ENCODE measurements at places on chromosomes 16 and 17.

DNA sequence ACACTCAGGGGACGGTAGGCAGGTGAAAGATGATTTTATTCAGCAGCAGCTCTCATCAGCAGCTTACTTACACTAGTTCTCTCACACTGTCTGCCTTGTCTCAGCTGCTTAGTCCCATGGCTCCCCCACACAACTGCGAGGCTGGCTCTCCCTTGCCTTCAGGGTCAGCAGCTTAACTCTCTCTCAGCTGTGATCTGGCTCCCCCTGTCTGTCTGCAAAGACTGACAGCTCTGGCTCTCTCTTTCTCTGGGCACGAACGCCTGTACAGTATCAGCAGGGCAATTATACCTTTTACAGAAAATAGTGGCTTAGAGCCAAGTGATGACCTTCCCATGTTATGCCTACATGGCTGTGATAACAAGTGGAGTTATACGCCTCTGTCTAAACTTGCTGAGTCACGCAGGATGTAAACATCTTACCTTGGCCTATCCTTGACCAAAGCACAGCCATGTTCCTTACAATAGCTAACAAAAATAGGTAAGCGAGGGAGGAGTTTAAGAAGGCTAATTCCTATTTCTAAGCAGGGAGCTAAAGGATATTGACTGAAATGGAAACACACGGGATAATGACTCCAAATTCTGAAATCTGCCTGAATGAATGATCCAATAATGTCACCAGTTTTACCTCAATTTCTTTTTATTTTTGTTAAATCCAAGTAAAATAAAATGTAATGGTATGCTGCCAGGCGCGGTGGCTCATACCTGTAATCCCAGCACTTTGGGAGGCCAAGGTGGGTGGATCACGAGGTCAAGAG is 1.1 kb upstream of the NDUFAB1 start:
- DNase-seq: no peak

DNA sequence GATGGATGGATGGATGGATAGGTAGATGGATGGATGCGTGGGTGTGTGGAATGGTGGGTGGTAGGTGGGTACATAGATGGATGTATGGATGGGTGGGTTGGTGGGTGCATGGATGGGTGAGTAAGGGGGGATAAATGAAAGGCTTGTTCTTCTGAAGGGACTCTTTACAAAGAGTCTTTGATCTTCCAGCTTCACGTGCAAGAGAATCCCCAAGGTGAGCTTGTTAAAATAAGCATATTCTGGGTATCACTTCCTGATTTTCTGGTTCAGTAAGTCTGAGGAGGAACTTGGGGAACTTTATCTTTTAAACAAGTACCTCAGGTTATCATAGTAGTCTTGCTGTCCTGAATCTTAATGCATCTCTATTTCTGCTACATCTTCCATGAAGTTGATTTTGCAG is 639.1 kb downstream of the MAF start:
- DNase-seq: no peak

GRCh38 chr16:6258056-6258455 is 1074.6 kb upstream of the RBFOX1 start:
- no peak for DNase-seq

GRCh38 chr17:20200016-20200795 is 191.0 kb downstream of the SPECC1 start:
- no peak for DNase-seq

DNA sequence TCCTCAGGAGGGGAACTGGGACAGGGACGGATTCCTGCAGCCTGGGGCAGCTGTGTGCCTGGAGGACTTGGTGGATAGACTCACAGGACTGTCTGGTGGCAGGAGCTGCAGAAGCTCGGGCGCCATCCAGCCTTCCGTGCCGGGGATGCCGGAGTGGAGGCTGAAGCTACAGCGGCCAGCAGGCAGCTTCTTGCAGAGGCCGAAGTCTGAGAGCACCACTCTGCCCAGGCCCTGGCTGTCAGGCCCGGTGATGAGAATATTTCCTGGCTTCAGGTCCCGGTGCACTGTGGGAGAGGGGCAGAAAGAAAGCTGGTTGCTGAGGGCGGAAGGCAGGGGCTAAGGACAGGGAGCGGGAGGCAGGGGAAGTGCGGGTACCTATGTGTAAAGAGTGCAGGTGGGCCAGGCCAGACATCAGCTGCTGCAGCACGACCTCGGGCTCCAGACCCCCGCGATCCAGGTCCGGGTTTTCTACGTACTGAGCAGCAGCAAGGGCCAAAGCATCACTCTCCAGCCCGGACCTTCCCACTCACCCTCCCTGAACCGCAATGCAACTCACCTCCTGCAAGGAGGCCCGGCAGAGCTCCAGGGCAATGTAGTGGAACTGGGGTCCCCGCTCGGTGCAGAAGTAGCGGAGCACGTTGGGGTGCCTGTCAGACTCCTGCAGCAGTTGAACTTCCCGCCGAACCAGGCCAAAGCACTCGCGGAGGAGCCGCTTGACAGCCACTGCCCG is 16.1 kb downstream of the PLK1 start:
- no peak for DNase-seq

GRCh38 chr16:2331199-2331930 is 9.2 kb downstream of the ABCA3 start:
- DNase-seq: no peak

DNA sequence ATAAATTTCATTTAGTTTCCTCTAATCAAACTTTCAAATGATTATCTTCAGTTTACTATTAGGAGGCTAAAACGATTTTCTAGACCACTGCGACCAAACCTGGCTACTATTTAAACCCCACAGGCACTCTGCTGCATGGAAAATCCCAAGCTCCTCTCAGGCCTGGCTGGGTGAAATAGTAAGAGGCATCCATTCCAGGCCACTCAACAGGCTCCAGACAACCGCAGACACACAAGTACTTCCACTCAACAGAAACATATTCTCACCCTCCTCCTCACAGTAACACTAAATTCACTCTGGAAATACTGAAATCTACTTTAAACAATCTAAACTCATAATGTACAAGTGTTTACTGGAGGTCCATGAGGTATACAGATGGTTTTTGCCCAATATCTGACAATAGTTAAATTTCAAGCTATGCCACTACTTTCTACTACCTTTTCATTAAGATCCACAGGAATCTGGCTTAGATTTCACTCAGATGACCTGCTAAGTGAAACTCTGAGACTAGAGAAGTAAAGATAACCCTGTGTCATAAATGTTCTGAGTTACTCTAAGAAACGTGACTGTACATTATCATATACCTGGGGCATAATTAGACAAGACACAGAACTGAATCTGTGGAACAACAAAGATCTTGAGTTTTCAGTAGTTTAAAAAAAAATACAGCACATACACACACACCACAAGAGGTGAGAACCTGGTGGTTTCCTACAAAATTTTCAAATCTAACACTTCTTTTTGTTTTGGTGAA is 10.4 kb downstream of the VPS53 start:
- no peak for DNase-seq

DNA sequence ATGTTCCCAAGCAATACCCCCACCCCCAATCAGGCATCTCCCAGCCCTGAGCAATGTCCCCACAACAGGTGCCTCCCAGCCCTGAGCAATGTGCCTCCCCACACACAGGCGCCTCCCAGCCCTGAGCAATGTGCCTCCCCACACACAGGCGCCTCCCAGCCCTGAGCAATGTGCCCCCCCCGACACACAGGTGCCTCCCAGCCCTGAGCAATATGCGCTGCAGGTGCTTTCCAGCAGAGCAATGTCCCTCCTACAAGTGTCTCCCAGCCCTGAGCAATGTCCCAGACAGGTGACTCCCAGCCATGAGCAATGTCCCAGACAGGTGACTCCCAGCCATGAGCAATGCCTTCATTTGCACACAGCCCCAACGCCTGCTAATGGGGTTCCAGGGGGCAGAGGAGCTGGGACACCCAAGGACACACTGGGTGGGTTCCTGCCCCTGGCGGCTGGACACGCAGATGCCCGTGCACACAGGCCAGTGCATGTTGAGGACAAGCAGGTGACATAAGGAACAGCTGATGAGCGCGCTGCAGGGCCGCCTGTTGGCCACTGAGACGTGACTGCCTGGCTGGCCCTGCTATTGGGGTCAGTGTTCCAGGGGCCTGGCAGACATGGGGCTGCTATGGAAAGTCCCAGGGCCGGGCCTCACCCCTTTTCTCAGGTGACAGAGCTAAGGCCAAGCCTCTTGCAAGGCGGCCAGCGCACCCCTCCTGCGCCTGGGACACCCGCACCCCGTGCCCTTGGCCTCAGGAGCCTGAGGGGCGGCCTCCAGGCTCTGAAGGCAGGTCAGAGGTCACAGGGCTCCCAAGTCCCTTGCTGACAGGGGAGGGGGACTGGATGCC is 26.9 kb upstream of the PABPN1L start:
- DNase-seq: no peak

GRCh38 chr16:29813644-29814562 is 1.9 kb downstream of the PRRT2 start:
- DNase-seq: no peak

GRCh38 chr17:9833922-9834321 is 8.2 kb downstream of the GLP2R start:
- no peak for DNase-seq

DNA sequence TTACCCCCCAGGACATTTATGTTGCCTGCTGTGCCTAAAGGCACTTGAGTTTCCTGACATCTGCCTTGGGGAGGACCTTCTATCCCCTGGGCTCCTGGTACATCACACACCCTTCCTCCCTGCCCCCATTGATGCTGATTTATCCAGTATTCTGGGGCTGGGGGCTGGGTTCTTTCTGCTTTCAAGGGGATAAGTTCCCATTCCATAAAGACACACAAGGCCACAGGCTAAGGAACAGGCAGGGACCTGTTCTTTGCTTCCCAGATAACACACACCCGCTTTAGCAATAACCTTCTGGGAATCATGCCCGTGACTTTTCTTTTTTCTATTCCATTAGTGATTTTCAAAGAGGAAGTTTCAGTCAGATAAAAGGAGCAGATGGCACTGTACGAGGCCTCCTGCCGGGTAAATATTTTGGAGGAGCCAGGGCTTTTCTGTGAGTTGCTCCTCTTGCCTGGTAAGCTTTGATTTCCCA is 30.6 kb downstream of the CHD9 start:
- DNase-seq: no peak

- DNase-seq: no peak
Measured at GRCh38 chr17:12859520-12859919, 70.2 kb downstream of the ARHGAP44 start.

GRCh38 chr17:77054936-77055335 is 85.8 kb upstream of the SEC14L1 start:
- DNase-seq: no peak

GRCh38 chr16:84585467-84585866 is 32.4 kb downstream of the COTL1 start:
- DNase-seq: no peak

DNA sequence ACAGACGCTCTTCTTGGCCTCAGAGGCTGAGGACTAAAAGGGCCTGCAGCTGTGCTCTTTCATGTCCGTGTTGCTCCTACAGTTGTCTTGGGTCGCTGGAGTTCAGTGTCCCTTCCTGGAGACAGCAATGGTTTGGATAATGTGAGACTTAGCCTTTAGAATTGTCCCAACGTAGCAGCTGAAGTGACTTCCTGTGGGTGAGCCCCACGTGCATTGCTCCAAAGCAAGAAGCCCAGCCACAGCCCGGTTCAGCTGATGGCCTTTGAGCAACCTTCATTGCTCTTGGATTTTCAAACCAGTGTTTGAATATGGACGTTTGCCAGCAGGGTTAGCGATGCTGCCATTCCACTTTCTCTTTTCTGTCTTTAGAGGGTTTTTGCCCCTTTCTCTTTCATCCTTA is 19.7 kb downstream of the TMEM11 start:
- DNase-seq: no peak

GRCh38 chr17:78409191-78409928 is 30.9 kb downstream of the PGS1 start:
- no peak for DNase-seq

GRCh38 chr17:75876938-75877751 is 1.2 kb downstream of the TRIM47 start:
- DNase-seq: no peak

DNA sequence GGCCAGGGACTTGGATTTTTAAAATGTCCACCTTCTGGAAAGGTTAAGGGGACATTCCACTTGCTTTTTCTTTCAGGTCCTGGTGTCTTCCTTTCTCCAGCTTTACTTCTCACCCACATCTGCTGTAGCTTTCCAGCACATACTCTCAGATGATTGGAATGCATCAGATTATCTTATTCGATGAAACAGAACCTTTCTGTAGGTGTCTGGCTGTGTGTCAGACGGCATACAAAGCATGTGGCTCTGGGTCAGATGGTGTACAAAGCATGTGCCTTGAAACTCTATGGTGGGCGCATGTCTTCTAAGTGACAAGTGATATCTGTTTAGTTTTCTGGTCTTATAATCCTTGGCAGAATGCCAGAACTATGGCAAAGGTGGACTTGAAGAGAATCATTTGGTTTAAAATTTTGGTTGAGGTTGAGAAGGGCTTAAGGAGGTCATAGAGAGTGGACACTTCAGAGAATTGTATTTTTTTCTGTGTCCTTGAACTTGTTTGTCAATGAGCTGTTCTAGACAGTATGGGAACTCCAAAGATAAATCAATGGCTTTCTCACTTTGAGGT is 125.3 kb downstream of the FTO start:
- no peak for DNase-seq

GRCh38 chr17:41750862-41751261 is 16.4 kb upstream of the HAP1 start:
- DNase-seq: no peak

DNA sequence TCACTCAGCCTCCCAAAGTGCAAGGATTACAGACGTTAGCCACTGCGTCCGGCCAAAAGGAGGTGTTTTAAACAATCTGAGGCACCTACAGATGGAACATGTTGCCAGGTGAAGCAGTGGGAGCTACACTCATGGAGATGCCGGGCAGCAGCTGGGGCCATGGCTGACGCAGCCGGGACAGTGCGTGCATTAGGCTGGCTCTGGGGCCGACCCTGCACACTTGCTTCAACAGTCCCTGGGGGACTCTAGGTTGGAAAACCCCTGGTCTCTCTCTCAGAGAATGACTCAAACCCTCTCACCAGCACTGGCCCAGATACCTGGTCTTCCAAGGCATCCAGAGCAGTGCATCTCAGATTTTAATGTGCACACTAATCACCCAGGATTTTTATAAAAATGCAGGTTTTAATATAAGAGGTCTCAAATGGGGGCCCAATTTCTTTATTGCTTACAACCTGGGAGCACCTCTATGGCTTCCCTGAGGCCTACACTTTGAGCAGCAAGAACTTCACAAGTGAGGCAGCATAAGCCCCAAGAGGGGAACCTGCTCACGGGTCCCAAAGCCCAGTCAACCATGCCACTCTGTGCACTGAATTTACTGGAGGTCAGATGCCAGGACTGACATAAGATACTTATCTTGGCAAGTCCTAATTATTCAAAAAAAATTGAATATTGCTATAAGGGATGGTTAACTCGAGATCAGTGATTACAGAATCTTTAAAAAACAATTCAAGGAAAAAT is 70.8 kb upstream of the TRAP1 start:
- no peak for DNase-seq

GRCh38 chr16:81553814-81554675 is 109.4 kb downstream of the CMIP start:
- no peak for DNase-seq

- no peak for DNase-seq
Measured at GRCh38 chr17:17621254-17621653, 29.7 kb upstream of the PEMT start.
